ENCODE measurements at places on chromosomes 11 and 22.

GRCh38 chr22:49691256-49691655 is 136.4 kb downstream of the BRD1 start:
- no peak for DNase-seq

- no peak for DNase-seq
These were observed 52.1 kb downstream of the LINC01488 start for GRCh38 chr11:69533296-69534165.

- no peak for DNase-seq
These were observed 12.5 kb downstream of the EIF4G2 start for GRCh38 chr11:10796191-10796590.

DNA sequence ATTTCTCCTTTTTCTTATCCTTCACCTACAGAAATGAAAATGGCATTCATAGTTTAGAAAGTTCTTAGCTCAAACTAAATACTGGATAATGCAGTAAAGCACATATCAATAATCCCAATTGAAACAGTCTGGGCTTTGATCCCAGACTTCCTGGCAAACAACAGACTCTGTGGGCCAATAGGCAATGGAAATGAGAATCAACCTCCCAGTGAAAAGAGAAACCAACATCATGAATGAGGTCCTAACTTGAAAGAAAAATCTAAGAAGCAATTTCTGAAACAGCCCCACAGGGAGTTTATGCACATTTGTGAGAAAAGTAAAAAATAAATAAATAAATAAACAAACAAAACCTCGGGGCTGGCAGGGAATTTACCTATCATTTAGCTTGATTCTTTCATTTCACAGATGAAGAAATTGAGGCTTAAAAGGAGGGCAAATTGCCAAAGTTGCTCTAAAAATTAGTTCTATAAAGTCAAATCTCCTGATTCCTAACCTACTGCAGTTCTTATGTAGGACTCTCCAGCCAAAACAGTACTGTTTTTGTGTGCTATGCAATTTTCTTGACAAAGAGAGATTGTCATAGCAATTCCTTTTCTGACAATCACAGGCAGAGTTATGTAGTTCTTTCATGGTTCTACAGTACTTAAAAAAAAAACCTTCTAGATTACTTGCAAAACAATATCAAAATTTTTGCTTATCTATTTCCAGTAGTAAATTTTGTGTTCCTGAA is 265.8 kb downstream of the GRM5 start:
- no peak for DNase-seq

GRCh38 chr11:124842305-124842704 is 22.9 kb upstream of the ROBO3 start:
- no peak for DNase-seq

DNA sequence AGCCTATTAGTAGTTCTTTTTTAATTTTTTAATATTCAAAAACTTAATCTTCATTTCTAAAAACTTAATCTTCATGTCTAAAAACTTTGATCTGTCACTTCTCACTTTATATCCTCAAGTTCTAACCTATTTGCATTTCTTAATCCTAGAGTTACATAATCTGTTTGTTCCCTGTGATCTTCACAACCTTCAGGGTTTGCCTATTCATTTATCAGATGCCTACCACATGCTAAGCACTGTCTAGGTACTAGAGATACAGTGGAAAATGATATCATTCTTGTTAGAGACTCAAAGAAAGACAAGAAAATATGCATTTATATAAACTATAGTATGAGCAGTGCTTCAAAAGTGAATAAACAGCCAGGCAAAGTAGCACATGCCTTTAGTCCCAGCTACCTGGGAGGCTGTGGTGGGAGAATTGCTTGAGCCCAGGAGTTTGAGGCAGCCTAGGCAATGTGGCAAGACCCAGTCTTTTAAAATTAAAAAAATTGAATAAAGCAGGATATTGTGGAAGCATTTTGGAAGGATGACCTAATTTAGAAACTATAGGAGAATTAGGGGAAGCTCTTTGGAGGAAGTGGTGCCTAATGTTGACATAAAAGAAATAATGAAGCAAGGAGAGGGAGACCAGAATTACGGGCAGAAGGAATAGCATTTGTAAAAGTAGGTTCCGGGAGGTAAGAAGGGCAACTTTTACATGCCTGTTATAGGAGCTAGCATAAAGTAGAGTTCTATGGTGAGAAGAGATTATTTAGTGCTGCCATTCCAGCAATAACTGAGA is 54.4 kb upstream of the GRK2 start:
- no peak for DNase-seq

DNA sequence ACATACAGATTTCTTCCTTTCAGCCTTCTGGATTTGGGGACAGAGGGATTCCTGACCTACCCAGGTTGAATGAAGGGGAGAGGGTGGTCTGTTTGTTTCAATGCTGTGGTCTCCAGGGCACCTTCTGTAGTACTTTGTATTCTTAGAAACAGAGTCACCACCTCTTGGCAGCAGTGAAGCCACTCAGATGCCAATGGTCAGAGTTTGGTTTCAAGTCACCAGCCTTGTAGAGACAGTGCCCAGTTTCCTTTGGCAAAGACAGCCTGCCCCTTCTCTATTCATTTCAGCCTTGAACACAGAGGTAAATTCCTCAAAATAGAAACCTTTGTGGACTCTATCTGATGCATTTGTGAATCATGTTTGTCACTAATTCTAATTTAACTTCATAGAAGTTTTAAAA is 111.7 kb upstream of the RASSF10 start:
- DNase-seq = no peak

- DNase-seq = no peak
These were observed 53.6 kb downstream of the PTPRJ start for GRCh38 chr11:48033918-48034341.

DNA sequence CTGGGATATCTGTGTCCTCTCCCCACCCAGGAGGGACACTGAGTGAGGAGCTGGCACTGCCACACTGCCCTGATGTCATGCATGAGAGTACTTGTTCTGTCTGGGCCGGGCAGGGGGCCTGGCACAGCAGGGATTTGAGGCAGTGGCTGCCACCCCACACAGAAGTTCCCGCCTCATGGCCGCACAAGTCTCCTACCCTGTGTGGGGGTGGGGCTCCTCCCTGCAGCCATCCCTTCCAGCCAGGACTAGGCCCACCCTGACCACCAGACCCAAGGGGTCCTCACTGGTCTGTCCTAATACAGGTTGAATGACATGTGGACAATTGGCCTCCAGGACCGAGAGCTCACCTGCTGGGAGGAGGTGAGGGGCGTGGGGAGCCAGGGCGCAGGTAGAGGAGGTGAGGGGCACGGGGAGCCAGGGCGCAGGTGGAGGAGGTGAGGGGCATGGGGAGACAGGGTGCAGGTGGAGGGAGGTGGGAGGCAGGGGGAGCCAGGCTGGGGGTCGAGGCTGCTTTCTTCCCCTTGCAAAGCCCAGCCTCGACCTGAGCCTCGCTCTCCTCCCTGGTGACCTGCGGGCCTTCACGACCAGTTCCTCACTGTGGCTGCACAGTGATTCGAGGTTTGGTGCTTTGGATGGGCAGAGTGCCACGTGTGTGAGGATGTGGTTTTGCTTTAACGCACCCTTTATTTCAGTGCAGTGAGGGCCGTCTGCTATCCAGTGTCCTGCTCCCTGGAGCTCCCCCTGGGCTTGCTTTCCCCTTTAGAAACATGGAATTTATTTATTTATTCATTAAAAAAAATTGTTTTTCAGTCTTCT is 7.4 kb downstream of the LZTR1 start:
- peak; percentile 46 for DNase-seq

GRCh38 chr11:94046796-94047195 is 25.6 kb downstream of the HEPHL1 start:
- no peak for DNase-seq
